ENCODE measurements at places on chromosomes 2 and 18. TPM values are rescaled to one million over a fixed set of nuclear protein-coding genes. Genes with fewer than 3 reads are reported as not detected.

The SERPINB5 gene
- not detected for total RNA-seq

DNA sequence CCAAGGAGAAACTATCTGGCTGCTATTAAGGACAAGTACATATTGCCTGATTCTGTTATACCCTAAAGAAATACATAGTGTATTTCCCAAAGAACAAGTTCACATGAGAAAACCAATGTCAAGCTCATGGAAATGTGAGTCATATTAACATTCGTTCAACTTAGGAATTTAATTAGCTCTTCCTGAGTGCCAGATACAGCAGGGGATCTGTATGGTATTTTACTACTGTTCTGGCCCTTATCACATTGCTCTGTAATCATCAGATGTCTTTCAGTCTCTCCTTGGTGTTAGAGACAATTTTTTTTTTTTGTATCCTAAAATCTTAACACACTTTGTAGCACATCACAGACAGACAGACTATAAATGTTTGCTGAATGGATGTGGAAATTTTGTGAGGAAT, 395.0 kb upstream of the CRIM1 start:
- DNase-seq = no peak

GRCh38 chr2:47452761-47453160, 49.8 kb downstream of the MSH2 start:
- DNase-seq = no peak

GRCh38 chr18:35072616-35073015, 31.4 kb downstream of the MAPRE2 start:
- no peak for DNase-seq

The FRZB gene
- 0.67 TPM for total RNA-seq

GRCh38 chr2:235925250-235925919, 242.8 kb downstream of the GBX2 start:
- DNase-seq = no peak

The ACTG2 gene
- total RNA-seq = 540 TPM

DNA sequence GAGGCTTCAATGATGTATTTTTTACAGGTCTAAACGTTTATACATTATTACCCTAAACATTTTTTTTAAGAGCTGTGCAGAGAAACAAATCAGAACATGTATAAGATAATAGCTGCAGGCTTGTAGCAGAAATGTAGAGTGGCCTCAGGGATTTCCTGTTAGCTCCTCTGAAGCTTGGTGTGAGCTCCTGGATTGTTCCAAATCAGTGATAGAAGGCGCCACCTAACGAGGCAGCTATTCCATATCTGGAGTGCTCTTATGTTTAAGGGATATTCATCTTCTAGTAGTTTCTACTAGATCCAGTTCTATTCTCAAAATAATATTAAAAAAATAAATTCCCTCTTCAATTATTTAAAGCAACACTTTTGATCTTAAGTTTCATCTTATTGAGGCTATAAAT, 93.1 kb downstream of the LRP1B start:
- peak; percentile 29 for DNase-seq

DNA sequence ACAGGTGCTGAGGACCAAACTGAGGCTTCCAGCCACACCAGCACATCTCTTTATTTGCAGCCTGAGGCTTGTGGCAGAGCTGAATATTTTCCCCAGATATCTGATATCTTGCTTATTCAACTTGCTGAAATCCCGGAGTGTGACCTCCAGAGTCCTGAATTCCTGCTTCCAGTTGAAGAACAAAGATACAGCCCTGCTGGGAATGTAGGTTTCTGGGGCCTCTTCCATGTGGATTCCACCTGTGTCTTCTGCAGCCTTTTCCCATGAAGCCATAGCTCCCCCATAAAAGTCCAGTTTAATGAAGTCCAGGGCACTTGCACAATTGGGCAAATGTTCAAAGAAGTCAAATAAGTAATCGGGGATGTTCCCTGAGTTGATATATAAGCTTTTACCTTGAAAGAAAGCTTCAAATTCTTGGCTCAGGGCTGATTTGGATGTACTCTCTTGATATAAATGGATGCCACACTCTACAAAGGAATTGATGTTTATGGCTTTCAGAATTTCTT, 14.9 kb downstream of the NLRC4 start:
- no peak for DNase-seq

The UGT1A10 gene
- total RNA-seq = not detected

DNA sequence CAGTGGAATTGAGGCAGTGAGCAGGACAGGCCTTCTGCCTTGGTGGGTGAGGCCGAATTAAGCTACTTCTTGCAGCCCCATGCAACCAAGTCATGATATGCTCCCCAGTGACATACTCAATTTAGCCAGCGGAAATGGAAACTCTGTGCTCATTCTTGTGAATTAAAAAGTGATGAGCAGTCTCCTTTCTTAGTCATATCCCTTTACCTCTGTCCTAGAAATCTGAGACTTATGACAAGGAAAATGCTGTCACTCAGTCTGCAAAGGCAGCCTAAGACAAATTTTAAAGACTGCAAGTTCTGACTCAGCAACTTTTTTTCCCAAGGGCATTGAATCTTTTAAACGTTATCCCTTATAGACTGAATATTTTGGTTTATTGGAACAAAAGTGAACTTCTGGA, 218.2 kb downstream of the SH3BP4 start:
- peak; percentile 48 for DNase-seq

The MC2R gene
- total RNA-seq = not detected

The SALL3 gene
- total RNA-seq = 7.7 TPM

DNA sequence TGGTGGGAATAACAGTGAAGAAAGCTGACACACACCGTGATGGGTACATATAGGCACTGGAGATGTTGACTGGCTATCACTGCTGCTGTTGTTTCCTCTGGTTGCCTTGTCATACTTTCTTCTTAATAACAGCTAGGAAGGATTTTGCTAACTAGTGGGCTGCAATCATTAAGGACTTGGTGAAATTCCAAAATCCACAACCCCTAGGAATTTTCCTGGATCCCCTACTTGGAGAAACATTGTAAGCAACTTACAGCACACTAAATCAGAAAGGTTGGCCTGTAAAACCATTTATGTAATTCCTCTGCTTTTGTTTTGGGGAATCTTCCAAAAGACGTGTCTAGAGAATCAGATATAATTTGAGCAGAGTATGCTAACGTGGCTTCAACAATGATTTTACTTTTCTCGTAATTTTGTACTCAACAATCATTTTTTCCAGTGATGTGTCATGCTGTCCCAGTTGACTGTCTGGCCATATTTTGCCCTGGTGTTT, 8.0 kb upstream of the COL3A1 start:
- DNase-seq = peak; percentile 57

DNA sequence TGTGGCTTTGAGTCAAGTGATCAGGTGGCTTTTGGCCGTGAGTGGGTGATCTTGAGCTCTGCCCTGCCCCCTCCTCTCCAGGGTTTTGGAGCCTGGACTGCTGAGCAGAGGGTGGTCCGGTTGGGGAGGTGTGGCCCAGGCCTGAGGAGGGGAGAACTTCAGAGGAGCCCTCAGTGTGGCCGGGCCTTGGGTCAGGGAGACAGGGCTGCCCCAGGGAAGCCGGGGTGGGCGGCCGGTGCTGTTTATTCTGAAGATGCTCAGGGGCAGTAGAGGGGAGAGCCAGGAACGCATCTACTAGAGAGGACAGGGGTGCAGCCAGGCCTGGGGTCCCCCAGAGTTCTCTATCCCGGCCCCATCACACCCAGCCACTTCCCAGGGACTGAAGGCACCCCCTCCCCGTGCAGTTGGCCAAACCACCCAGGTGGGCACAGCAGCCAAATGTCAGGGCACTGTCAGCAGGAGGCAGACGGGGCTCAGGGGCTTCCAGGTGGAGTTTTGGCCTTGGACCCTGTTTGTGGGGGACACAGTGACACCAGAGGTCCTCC, 963 bp downstream of the ERFE start:
- no peak for DNase-seq

DNA sequence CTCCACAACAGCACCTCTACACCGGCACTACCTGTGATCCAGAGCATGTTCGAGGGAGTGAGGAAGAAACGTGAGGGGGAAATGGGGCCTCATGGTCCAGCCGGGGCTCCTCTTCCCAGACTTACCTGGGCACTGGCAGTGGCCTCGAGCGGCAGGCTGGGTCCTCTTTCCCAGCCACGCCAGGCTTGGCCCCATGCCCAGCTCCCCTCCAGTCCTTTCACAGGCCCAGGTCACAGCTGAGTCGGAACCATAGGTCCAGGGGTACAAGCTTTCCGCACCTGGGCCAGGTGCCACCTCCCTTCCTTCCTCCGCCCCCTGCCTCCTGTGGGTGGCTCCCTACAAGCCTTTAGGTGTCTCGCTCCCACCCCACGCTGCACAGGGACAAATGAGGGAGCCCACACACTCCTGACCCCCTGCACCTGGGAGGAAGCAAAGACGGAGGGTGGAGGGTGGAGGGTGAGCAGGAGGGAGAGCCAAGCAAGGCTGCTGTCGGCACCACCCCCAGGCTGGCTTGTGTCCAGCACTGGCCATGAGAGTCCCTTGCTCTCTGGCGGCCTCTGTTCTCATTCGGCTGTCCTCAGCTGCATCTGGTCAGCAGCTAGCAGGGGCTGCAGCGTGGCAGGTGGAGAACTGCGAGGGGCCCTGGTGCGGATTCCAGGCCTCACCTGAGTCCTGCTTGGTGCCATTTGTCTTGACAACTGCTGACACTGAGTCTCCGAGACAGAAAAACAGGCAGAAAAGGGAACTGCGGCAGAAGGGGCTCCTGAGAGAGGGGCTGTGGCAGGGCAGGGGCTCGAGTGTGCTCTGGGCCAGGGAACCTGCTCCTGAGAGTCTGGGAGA, 26.8 kb downstream of the ADRA2B start:
- no peak for DNase-seq

The ADNP2 gene
- total RNA-seq = 20.5 TPM

GRCh38 chr18:49160079-49160930, 209.5 kb upstream of the SMAD7 start:
- DNase-seq = peak; percentile 54

The GCG gene
- total RNA-seq = not detected

- DNase-seq = peak; percentile 92
Observed at GRCh38 chr2:55875434-55876135, 48.0 kb downstream of the EFEMP1 start.

The SP9 gene
- not detected for total RNA-seq

The CIB4 gene
- total RNA-seq = not detected

The IL1B gene
- total RNA-seq = not detected

The SNORC gene
- total RNA-seq = 3.1 TPM

The FEV gene
- not detected for total RNA-seq

The GALNT3 gene
- total RNA-seq = 16.4 TPM

GRCh38 chr2:10834068-10834655, 21.6 kb upstream of the PDIA6 start:
- DNase-seq = peak; percentile 6

DNA sequence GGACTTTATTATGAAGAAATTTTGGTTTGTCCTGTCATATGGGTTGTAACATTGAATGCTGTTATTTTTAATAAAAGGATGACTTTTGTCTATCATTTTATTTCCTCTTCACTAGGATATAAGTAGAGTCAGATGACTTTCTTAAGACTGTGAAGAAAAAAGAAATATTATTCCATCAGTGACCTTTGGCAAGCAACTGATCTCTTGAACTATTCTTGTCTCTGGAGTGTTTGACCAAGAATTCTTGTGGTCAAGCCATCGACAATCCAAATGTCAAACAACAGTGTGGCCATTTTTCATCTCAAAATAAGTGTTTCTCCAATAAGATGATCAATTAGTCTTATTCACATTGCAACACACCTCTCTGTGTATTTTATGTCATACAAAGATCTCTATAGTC, 24.9 kb downstream of the HOXD1 start:
- no peak for DNase-seq

The RNF144A gene
- total RNA-seq = 4.9 TPM

- no peak for DNase-seq
Observed at GRCh38 chr18:26780520-26781325, 84.8 kb downstream of the AQP4 start.

All from astrocyte (in vitro differentiated cells and primary cell).